BJ (cell line): ENCODE measurements at places on chromosomes 5 and 9.

DNA sequence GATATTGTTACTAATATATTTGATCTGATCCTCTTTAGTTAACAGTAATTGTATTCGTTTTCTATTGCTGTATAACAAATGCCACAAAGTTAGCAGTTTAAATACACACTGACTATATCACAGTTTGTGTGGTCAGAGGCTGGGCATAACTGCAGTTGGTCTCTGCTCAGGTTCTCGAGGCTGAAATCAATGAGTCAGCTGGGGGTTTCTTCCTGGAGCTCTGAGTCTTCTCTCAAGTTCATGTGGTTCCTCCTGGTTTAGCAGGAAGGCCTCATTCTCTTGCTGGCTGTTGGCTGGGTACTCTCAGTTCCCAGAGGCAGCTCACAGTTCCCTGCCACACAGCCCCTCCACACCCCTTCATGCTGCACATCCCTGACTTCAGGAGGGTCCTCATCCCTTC, 20.7 kb downstream of the COL23A1 start:
- DNase-seq = no peak

DNA sequence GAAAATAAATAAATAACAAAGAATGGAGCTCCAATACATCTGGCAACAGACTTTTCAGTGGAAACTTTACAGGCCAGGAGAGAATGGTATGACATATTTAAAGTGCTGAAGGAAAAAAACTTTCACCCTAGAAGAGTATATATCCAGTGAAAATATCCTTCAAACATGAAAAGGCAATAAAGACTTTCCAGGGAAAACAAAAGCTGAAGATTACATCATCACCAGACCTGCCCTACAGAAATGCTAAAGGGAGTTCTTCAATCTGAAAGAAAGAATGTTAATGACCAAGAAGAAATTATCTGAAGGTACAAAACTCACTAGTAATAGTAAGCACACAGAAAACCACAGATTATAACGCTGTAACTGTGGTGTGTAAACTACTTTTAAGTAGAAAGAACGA, 8.3 kb upstream of the RCL1 start:
- no peak for DNase-seq

DNA sequence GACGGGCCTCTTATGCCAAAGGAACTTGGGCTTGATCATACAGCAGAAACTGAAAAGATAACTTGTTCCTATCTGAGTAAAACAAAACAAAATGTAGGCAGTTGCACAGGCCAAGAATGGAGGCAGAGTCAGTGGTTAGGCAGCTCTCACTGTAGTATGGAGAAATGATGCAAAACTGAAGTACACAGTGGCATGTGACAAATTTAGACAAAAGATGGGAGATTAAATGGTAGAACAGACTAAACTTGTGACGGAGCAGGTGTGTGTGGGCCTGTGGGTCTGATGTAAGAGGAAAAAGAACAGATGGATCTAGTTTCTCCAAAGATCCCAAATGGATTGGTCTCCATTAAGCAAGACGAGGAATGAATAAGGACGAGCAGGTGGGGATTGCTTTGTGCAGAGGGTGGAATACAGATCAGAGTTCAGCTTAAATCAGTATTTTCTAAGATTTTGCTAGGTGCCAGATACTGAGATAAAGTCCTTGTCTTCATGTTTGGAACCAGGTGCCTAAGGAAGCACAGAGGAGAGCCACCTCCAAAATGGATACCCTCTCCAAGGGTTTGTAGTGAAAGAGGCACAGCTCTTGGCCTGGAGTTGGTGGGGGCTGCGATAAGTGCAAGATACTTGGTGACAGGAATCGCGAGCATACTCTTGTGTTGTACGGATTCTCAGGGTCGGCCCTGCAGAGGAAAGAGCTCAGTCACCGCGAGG, 722 bp upstream of the DCP2 start:
- no peak for DNase-seq

DNA sequence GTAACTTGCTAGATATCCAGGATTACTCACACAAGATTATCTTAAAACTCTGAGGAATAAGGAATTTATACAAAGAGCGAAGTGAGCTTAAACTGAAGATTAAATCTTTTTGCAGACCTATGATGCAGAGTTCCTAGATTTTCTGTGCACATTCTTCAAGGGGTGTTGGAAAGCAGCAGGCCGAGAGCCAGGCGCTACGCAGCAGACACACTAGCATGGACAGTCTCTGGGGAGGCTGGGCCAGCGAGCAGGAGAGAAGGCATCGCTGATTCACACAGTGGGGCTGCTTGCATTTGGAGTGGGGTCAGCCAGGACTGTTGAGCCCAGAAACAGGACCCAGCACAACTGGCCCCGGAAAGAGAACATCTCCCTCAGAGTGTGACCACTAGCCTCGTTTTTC, 136.3 kb downstream of the ADAMTS16 start:
- DNase-seq = no peak

- DNase-seq = no peak
These were observed 5.3 kb downstream of the INVS start for GRCh38 chr9:100104314-100104713.

DNA sequence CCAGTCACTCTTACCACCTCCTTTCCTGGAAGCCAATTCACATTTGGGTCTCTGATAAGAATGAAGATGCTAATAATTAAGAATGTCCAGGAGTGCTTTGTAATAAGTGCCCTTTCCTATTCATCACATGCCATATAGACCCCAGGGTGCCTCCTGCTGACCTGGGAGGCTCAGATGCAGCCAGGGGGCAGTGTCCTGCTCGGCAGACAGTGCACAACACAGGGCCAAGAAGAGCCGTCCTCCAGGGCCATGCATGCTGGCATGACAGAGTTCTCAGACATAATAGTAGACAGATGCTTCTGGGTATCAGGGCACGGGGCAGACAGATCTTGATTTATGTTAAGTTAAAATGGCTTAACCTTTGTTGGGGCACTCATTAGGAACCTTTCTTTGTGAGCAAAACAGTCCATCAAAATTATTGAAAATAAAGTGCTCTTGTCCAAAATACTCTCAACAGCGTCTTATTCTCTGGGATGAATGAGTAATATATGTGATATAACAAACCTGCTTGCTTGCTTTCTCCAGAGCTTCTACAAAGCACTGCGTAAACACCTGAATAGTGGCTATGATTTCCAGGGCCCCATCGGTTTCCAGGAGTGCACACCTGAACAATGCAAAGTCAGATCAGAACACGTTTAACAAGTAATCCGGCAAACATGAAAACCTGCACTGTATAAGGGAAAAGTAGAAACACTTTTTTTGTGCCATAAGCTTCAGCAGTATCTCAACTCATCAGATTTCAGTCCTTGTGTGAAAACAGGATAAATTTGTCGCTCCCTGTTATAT, 192.7 kb downstream of the FANCC start:
- no peak for DNase-seq

- DNase-seq = no peak
These were observed 237.5 kb upstream of the KIF2A start for GRCh38 chr5:62068554-62068953.

- DNase-seq = no peak
These were observed 62.8 kb downstream of the DCP2 start for GRCh38 chr5:113039229-113039933.

DNA sequence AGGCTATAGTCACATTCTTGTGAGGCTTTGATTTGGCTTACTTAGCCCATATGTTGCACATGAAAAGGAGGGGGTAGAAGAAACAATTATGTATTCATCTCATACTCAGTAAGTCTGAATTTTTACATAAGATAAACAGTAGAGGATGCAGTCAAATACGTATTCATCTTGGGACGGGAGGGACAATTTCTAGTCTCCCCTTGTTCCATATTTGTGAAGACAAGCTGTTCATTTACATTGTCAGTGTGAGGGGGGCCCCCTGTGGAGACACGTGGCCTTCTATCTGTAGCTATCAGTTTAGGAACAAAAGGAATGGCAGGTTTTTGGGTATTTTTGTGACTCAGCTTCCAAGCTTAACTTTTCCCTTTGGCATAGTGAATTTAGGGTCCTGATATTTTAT, 49.2 kb upstream of the PPP1R2B start:
- no peak for DNase-seq

DNA sequence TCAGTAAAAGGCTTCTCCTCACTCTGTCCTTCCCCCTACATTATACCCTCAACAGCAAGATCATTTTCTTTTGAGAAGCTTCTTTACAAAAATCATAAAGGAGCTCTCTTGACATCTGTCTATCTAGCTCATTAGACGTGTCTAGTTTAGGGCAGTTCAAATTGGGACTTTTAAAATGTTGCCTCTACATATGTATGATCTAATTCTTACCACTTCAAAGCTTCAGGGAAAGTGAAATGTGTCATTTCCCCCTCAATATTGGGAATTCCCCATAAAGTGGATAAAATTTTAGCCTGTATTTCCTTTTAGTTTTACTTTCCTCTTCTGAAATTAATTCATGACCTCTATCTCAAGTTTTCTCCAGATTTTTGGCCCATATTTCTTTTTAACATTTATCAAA, 323.7 kb downstream of the ARRDC3 start:
- DNase-seq = no peak

GRCh38 chr5:95779611-95780010, 42.9 kb downstream of the GLRX start:
- no peak for DNase-seq

DNA sequence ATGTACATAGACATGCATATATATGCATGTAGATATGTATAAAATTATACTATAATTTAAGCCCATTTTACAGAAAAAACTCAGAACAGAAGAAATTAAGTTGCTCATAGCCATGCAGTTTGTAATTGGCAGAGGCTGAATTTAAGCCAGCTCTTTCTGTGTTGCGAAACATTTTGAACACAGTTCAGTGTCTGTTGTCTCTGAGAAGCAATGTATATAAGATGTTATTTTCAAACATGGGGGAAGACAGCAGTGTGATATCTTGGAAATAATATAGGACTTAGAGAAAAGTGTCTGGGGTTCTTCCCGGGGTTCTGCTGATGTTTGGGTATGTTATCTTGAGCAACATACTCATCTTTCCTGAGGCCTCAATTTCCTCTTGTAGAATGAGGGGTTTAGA, 37.6 kb downstream of the SVEP1 start:
- no peak for DNase-seq

DNA sequence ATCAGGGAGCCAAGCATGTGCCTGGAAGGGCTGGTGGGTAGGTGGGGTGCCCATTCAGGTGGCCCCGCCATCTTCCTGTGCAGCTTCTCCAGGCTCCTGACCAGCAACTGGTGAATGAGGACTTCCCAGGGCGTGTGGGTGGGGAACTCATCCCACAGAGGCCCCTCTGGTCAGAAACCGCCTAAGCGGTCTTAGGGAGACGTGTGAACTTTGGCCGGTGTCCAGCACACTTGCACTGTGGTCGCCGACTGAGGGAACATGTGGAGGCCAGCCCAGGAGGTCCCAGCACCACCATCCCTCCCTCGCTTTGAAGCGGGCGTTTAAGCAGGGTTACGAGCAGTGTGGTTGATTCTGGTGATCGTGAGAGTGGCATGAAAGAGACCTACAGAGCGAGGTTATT, 77.8 kb downstream of the MVB12B start:
- DNase-seq = no peak

GRCh38 chr5:32621256-32621655, 35.9 kb downstream of the SUB1 start:
- no peak for DNase-seq

GRCh38 chr9:110427497-110428104, 89.9 kb upstream of the TXNDC8 start:
- DNase-seq = no peak

DNA sequence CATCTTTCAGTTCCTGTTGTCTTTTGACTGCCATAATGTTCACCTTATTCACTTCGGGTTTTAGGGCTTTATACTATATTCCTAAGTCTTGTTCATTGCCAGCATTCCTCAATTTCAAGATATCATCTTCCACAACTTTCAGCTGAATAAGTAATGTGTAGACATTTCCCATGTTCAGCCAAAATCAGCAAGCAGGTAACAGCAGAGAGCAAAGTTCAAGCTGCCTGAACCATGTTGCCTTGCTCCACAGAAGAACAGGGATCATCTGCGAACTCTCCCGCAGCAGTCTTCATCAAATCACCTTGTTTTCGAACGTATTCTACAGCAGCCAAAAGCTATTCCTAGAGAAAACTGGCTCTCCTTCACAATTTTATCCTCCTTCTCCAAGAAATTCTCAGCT, 95.3 kb upstream of the CCDC112 start:
- DNase-seq = no peak

DNA sequence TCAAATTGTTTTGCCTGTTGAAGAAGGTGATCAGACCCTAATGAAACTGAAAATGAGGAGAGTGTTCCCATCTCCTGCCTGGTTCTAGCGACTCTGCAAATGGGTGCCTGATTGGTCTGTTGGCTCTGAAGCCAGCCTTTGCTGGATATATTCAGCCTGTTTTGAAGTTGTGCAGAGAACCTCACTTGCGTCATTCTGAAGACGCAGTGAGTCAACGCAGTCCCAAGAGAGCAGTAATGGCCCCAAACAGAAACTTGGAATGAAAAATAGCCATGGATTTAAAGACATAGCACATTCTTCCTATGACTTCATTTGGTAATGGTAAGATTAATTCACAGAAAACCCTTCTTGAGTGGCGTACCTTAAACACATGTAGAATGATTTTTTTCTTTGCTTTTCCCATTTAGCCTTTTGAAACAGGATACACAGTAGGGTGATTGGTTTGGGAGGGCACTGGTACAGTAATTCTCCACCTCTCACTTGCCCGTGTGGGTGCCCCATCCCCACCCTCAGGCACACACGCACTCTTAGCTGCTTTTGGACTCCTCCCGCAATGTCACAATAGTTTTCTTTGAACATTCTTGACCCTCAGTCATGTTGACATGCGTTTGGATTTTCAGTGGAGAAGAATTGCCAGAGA, 54.1 kb upstream of the ABL1 start:
- DNase-seq = peak; percentile 83

GRCh38 chr5:120314191-120314590, 149.9 kb upstream of the PRR16 start:
- DNase-seq = no peak

DNA sequence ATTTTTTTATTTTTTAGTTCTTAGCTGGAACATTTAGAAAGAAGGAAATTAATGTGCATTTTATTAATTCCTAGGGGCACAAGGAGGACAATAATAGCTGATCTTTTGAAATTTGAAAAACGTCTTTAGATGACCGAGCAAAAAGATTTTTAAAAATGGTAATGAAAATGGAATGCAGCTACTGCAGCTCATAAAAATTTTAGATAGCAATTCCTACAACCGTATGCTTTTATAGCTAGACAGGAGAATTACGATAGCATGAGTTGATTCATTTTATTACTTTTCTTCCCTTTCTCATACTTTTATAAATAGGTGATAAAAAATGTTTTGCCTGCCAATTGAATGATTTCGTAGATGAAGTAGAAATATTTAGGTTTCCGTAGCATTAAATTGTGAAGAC, 13.7 kb upstream of the RUFY1 start:
- peak; percentile 62 for DNase-seq

DNA sequence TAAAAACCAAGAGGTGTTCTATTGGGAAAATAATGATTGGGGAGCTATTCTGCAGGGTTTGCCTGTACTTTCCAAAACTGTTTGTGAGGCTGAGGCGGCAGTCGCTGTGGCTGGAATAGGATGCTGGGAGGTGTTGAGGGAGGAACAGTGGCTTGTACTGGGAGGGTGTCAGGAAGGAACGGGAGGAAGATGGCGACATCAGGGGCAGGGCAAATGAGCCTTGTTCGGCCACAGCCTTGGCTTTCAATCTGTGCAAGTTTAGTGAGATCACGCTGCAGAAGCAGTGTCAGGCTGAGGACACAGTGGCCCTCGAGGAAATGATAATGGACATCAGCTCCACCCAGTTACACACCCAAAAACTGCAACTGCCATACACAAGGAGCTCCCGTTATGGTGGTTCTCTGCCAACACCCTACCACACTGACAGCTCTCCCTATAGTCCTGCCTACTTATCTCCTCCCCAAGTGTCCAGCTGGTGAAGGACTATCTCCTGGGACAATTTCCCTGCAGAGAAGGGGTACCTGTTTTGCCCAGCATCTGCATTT, 27.3 kb downstream of the KIF2A start:
- DNase-seq = no peak
